ENCODE measurements at places on chromosomes 7 and 10.

DNA sequence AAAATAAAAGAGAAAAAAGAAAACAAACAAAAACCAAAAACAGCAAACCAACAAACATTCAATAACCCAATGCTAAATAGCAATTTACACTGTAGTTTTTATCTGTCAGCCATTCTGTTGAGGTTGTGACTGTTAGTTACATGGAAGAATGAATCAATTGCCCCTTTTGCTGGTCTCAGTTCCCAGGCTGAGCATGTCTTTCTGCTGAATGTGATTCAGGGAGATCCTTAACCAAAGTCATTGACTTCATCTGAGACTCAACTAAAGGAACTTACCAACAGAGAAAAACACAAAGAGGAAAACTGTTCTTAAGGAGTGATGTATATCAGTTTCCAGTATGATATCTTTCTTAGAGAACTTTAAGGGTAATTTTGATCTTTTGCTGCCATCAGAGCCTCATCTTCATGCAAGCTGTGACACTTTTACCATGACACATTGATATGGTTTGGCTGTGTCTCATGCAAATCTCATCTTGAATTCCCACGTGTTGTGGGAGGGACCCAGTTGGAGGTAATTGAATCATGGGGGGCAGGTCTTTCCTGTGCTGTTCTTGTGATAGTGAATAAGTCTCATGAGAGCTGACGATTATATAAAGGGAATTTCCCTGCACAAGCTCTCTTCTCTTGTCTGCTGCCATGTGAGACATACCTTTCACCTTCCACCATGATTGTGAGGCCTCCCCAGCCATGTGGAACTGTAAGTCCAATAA, 469.8 kb downstream of the KIF20B start:
- H3K4me1 ChIP-seq: no peaks in the 10 kb centered on the region
- no peak overlapping the region for H3K4me3 ChIP-seq
- no peaks in the 10 kb centered on the region for H3K36me3 ChIP-seq
- H3K27ac ChIP-seq: no peak overlapping the region
- no peak for DNase-seq
- H3K27me3 ChIP-seq: no peaks in the 10 kb centered on the region

DNA sequence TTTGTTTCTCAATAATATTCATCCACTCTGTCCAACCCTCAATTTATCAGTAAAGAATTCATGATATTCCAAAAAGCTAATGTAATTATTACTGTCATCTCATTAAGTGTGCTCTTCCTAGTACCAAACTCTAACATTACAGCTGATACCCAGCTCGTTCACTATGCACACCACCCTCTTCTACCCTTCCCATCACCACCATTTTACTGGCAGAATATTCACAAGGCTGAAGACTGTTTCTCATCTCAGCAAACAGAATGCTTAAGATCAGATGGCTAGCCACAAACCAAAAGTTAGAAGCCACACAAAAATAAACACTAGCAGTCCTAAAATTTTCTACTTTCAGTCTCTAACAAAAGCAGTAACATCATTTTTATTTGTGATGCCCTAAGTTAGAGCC, 121.5 kb downstream of the SRPK2 start:
- H3K4me1 ChIP-seq: peaks cover 41% of the 10 kb centered on the region
- no peaks in the 10 kb centered on the region for H3K36me3 ChIP-seq

- no peaks in the 10 kb centered on the region for H3K27me3 ChIP-seq
- no peak for DNase-seq
- peaks cover 51% of the 10 kb centered on the region for H3K4me1 ChIP-seq
- no peaks in the 10 kb centered on the region for H3K36me3 ChIP-seq
- peak overlapping the region; percentile 90 for H3K27ac ChIP-seq
These were observed 118.4 kb upstream of the PDLIM1 start for GRCh38 chr10:95408983-95409873.

DNA sequence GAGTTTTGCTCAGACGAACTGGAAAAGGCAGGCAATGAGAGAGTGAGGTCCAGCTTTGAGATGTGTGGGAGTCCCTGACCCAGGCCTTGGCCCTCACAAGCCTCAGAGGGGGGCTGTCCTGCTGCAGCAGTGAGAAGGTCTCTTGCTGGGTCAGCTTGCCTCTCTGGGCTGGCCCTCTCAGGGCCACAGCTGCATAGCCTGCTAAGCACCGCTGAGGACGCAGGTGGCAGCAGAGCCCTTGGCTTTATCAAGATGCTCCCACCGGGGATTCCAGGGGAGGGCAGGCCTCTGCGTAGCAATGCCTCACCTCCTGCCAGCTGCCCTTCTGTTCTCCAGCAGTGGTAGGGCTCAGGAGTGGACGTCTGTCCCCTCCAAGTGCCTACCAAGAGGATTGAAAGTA, 128.7 kb downstream of the COBL start:
- peak; percentile 68 for DNase-seq
- H3K4me3 ChIP-seq: no peak overlapping the region

GRCh38 chr10:29392376-29393021, 103.6 kb downstream of the LYZL1 start:
- no peak overlapping the region for H3K4me3 ChIP-seq
- no peaks in the 10 kb centered on the region for H3K27me3 ChIP-seq
- no peak overlapping the region for H3K27ac ChIP-seq

DNA sequence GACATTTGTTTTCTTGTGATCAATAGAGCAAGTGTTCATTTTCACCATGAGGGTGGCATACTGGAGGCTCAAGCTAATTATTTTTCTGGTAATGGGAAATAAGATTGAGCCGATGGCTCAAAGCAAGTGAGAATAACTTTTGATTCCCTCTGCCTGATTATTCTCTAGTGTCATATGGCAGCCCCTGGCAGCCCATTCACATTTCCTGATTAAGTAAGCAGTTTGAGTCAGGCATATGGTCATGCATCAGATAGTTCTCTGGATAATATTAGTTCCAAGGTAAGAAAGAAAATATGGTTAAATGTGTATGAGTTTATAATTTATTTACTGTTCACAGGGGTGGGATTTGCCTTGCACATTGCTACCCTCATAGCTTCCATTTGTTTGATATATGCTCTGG, 109.2 kb downstream of the DYNC1I1 start:
- H3K4me3 ChIP-seq: no peak overlapping the region
- H3K36me3 ChIP-seq: no peaks in the 10 kb centered on the region
- no peaks in the 10 kb centered on the region for H3K27me3 ChIP-seq
- H3K27ac ChIP-seq: no peak overlapping the region

GRCh38 chr7:139682136-139683013, 95.4 kb downstream of the HIPK2 start:
- peaks cover 67% of the 10 kb centered on the region for H3K4me1 ChIP-seq
- no peak for DNase-seq
- no peak overlapping the region for H3K4me3 ChIP-seq
- H3K36me3 ChIP-seq: no peaks in the 10 kb centered on the region
- H3K27ac ChIP-seq: peak overlapping the region; percentile 83

- no peak overlapping the region for H3K27ac ChIP-seq
- DNase-seq: no peak
- no peak overlapping the region for H3K4me3 ChIP-seq
- H3K27me3 ChIP-seq: no peaks in the 10 kb centered on the region
- H3K36me3 ChIP-seq: peaks cover 7% of the 10 kb centered on the region
These were observed 138.0 kb downstream of the DLG5 start for GRCh38 chr10:77788496-77789010.

DNA sequence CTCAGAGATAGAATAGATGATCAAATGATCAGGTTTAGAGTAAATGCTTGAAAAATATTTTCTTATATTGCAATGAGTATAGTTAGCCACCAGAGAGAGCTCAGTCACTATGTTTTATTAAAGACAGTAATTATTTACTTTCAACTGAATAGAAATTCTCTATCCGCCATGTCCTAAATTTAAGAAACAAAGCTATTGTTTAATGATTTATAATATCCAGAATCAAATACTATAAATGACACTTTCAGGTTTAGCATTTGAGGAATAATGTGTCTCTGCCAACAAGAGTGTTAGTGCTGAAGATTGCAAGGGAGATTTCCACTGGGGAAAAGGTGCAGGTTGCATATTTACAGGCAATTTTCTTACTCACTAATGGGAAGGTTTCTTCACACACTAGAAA, 184.7 kb downstream of the DGKB start:
- no peaks in the 10 kb centered on the region for H3K27me3 ChIP-seq
- no peaks in the 10 kb centered on the region for H3K36me3 ChIP-seq
- H3K4me1 ChIP-seq: no peaks in the 10 kb centered on the region

GRCh38 chr7:112152186-112152585, 54.0 kb downstream of the DOCK4 start:
- no peaks in the 10 kb centered on the region for H3K27me3 ChIP-seq
- H3K4me1 ChIP-seq: peaks cover 15% of the 10 kb centered on the region
- no peaks in the 10 kb centered on the region for H3K36me3 ChIP-seq
- H3K27ac ChIP-seq: no peak overlapping the region

- H3K4me3 ChIP-seq: no peak overlapping the region
- no peak for DNase-seq
- H3K27me3 ChIP-seq: no peaks in the 10 kb centered on the region
These were observed 36.2 kb downstream of the PDLIM1 start for GRCh38 chr10:95254629-95255028.

- DNase-seq: no peak
- no peaks in the 10 kb centered on the region for H3K27me3 ChIP-seq
- no peaks in the 10 kb centered on the region for H3K36me3 ChIP-seq
- peaks cover 10% of the 10 kb centered on the region for H3K4me1 ChIP-seq
- no peak overlapping the region for H3K27ac ChIP-seq
- no peak overlapping the region for H3K4me3 ChIP-seq
These were observed 22.0 kb upstream of the OPALIN start for GRCh38 chr10:96380821-96381220.

- no peak overlapping the region for H3K4me3 ChIP-seq
- no peaks in the 10 kb centered on the region for H3K4me1 ChIP-seq
- H3K27ac ChIP-seq: no peak overlapping the region
- DNase-seq: no peak
- no peaks in the 10 kb centered on the region for H3K36me3 ChIP-seq
These were observed 70.3 kb downstream of the C10orf143 start for GRCh38 chr10:130040351-130040750.

- no peak for DNase-seq
- H3K27me3 ChIP-seq: no peaks in the 10 kb centered on the region
- H3K4me1 ChIP-seq: no peaks in the 10 kb centered on the region
- H3K4me3 ChIP-seq: no peak overlapping the region
- H3K27ac ChIP-seq: no peak overlapping the region
These were observed 7.6 kb upstream of the GRID2IP start for GRCh38 chr7:6558837-6559236.

DNA sequence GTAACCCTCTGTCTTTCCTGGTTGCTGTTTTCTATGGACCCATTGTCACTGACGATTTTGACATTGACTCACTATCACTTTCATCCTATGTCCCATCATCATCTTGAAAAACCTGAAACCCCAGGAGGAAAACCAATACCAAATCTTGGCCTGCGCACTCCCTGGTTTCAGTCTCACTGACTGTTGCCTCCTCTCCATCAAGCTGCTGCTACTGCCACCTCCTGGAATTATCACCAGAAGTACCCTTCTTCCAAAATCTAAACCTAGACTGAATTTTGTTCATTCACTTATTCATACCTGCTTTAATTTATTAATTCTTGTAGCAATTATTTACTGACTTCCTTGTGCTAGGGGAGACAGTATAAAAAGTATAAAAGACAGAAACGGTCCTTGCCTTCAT, 44.5 kb upstream of the ACBD5 start:
- no peaks in the 10 kb centered on the region for H3K36me3 ChIP-seq
- H3K4me1 ChIP-seq: no peaks in the 10 kb centered on the region
- no peak for DNase-seq
- no peak overlapping the region for H3K4me3 ChIP-seq
- no peaks in the 10 kb centered on the region for H3K27me3 ChIP-seq

DNA sequence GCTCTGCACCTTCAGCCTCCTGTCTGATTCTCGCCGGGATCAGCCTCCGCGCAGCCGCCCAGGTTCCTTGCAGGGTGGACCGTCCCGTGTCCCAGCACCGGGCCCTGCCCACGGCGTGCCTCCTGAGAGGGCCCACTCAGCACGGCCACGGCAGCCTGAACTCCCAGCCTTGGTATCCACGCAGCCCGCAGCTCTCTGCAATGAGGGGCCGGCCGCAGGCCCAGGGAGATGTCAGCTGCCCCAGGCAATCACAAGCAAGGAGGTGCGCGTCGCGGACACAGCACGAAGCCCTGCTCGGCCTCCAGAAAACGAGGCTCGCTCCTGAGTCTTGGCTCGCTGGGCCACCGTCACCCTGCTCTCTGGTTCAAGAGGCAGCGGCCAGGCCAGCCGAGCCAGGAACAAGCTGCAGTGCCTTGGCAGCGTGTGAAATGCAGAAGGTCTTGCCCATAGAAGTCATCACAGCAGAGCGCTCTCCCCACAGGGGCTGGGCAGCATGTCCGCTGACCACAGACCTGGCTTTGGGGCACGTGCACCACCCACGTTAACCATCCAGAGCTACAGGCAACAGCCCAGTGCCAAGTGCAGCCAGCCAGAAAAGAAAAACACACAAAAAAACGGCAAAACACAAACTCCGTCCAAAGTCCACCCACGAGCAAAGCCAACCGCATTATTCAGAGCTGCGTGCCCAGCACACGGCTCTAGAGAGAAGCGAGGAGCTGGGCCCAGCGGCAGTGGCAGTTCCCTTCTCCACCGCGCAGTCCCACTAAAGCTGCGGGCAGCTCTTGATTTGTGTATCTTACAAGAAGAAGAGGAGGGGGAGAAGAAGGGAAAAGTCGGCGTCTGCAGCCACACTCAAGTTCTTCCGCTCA, 13.9 kb downstream of the GPER1 start:
- DNase-seq: no peak
- H3K4me1 ChIP-seq: no peaks in the 10 kb centered on the region
- H3K27me3 ChIP-seq: no peaks in the 10 kb centered on the region
- no peak overlapping the region for H3K4me3 ChIP-seq
- H3K27ac ChIP-seq: no peak overlapping the region
- H3K36me3 ChIP-seq: no peaks in the 10 kb centered on the region

GRCh38 chr7:26034391-26034790, 117.6 kb upstream of the NFE2L3 start:
- no peaks in the 10 kb centered on the region for H3K4me1 ChIP-seq
- H3K36me3 ChIP-seq: no peaks in the 10 kb centered on the region
- no peak overlapping the region for H3K27ac ChIP-seq
- H3K4me3 ChIP-seq: no peak overlapping the region
- DNase-seq: no peak
- H3K27me3 ChIP-seq: peaks cover 4% of the 10 kb centered on the region

- H3K4me1 ChIP-seq: no peaks in the 10 kb centered on the region
- H3K27me3 ChIP-seq: no peaks in the 10 kb centered on the region
- H3K4me3 ChIP-seq: no peak overlapping the region
- H3K27ac ChIP-seq: no peak overlapping the region
These were observed 5.2 kb downstream of the LAT2 start for GRCh38 chr7:74214816-74215630.

DNA sequence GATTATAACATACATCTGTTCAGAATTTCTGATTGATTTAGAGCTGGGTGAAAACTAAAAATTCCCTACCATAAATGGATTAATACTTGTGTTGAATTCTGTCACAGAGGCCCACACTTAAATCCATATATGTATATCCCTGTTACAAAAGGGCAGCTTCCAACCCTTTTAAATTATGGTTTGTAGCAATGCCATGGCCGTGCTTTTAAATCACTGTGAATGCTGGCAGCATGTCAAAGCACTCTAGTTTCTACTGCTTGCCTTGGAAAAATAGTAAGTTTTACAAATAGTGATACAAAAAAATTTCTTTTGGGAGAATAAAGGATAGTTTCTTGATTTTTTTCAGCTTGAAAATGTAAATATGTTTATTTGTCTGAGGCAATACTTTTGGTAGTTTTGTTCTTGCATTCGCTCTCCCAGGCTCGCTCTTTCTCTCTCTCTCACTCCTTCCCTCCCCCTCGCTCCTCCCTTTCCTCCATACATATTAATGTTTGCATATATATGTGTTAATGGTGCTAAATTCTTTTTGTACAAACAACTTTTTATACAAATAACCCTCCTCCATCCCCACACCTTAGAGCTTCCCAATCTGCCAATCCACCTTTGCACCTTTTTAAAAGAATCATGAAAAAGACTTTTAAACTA, 29.8 kb downstream of the TES start:
- no peak for DNase-seq
- no peaks in the 10 kb centered on the region for H3K36me3 ChIP-seq
- H3K4me3 ChIP-seq: no peak overlapping the region
- no peaks in the 10 kb centered on the region for H3K4me1 ChIP-seq
